ENCODE measurements at places on chromosomes 6 and 20.

DNA sequence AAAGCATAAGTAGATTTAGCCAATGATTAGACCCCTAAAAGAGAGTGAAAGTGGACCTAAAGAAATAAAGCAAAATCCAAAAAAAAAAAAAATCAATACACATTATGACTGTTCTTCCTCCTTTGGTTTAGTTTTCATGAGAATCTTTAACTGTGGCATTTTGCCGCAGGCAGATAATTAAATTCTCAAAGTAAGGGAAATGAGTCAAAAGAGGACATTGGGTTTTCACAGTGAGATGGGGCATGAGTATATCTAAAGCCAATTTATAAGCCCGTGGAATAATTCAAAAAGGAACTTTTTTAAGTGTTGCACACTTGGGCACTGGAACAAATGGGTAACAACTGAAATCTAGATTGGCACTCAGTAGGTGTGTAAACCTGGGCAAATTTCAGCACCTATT is 230.3 kb downstream of the PKHD1 start:
- DNase-seq = no peak

DNA sequence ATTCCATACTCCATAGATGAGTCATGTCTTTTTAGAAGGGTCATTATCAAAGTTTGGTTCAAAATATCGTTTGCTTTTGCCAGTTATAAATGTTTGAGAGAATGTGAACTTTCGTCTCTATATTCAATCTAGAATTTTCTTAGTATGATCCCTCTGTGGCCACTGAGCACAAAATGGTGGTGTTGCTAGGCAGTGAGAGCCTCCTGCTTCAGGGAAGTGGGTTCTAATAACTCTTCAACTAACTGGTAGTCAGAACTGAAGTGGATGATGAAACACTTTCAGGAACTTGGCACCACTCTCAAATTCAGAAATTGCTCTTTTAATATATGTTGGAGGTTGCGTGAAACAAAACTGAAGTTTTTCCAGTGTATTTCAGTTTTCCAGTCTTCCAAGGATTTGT is 125.0 kb upstream of the DOK5 start:
- peak; percentile 20 for DNase-seq

- no peak for DNase-seq
Observed at GRCh38 chr20:32339116-32339515, 19.0 kb upstream of the ASXL1 start.

DNA sequence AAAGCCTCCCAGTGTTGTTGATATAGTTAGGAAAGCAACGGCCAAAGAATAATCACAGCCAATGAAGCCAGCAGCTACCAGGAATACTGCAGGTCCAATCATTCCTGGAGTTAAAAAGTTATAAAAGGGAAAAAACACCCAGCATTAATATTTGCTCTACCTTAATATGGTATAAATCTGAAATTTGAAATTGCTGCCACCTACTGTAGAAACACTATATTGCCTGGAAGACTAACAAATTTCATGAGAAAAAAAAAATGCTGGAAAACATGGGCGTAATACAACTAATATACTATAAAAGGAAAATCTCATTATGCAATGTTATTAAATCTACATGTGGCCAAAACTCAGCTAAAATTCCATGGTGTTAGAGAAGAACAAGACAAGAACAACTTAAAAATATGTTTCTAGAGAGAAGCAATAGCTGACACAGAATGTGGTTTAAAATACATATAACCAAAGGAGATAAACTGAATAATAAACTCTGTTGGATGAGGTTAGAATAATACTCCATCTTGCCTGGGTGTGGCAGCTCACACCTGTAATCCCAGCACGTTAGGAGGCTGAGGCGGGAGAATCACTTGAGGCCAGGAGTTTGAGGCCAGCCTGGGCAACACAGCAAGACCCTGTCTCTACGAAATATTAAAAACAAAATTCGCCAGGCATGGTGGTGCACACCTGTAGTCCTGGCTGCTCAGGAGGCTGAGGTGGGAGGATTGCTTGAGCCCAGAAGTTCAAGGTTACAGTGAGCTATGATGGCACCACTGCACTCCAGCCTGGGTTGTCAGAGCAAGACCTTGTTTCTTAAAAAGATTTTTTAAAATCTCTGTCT is 43.1 kb downstream of the SLC17A5 start:
- peak; percentile 50 for DNase-seq

- DNase-seq = peak; percentile 22
Observed at GRCh38 chr20:52974179-52974594, 2.0 kb downstream of the TSHZ2 start.

- DNase-seq = no peak
Observed at GRCh38 chr6:158607411-158608170, 37.0 kb downstream of the DYNLT1 start.

GRCh38 chr6:26184367-26184891 is 97.2 kb downstream of the HFE start:
- DNase-seq = no peak

DNA sequence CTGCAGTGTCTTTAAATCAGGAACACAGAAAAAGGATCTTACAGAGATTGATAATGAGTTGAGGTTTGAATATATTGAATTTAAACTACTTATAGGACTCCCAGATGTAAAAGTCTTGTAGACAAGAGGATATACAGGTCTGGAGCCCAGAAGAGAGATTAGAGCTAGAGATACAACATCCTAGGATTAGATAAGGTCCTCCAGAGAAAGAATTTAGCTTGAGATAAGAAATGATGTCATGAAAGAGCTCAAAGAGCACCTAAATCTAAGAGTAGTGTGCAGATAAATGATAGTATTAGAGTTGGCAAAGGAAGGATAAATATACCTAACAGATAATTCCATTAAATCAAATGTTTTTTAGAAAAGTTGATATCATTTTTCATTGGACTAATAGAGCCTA is 23.9 kb downstream of the EPM2A start:
- no peak for DNase-seq

All from AG20443 (cell line).